Thoracic aorta (tissue), 2 donors: ENCODE measurements at places on chromosomes 11 and 22.

DNA sequence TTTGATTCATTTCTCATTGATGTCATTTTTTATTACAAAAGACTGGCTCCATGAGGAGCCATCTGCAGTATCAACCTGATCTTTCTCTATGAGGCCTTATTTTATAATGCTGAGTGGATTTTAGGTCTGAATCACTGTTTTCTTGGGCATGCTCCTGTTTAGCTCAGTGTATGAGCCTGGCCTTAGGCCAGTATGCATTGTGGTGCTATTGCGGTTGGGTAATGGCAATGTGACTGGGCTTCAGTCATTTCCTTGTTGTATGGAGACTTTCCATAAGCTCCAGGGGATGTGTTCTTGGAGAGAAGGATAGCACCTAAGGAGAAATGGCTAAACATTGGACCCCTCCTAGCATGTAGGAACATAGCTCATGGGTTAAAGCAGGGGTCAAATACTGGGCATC, 293.2 kb downstream of the NELL1 start:
- no peaks in the 10 kb centered on the region for H3K36me3 ChIP-seq
- no peak for DNase-seq
- H3K27me3 ChIP-seq, result no peaks in the 10 kb centered on the region
- H3K27ac ChIP-seq, result no peak overlapping the region
- H3K4me1 ChIP-seq, result peaks cover 24% of the 10 kb centered on the region

GRCh38 chr11:130737041-130737830, 179.0 kb downstream of the SNX19 start:
- peaks cover 5% of the 10 kb centered on the region for H3K4me1 ChIP-seq
- no peaks in the 10 kb centered on the region for H3K36me3 ChIP-seq
- no peak overlapping the region for H3K4me3 ChIP-seq
- no peak overlapping the region for H3K27ac ChIP-seq
- no peak for DNase-seq

DNA sequence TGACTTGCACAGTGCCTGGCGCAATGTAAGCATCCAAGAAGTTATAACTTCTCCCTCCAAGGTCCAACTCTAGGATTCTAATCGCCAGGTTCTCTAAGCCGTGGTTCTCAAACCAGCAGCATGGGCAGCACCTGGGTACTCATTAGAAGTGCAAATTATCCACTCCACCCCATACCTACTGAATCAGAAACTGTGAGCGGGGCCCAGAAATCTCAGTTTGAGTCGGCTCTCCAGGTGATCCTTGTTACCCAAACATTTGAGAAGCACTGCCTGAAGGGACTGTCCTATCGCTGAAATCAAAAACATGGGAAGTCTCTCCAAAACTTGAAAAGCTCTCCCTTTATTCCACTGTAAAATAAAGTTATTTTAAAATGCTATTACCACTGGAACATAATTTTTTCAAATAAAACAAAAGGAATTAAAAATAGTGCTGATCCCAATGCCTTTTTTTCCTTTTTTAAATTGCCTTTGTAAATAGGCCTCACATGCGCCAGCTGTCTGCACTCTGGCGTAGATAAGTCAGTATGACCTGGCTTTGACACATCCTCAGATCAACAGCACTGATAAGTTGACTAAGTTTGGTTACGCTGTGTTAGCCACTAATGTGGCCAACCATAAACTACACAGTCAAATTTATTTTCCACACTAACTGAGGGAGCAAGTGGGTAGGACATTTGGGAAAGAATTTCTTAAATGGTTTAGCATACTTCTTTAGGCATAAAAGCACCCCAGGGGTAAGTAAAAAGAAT, 8.4 kb upstream of the CTR9 start:
- H3K4me1 ChIP-seq, result no peaks in the 10 kb centered on the region
- H3K4me3 ChIP-seq, result no peak overlapping the region
- H3K36me3 ChIP-seq, result no peaks in the 10 kb centered on the region
- H3K27ac ChIP-seq, result no peak overlapping the region
- H3K27me3 ChIP-seq, result no peaks in the 10 kb centered on the region
- DNase-seq, result no peak

GRCh38 chr11:44382656-44383240, 72.8 kb upstream of the ALX4 start:
- no peak overlapping the region for H3K27ac ChIP-seq
- no peaks in the 10 kb centered on the region for H3K4me1 ChIP-seq
- H3K27me3 ChIP-seq, result no peaks in the 10 kb centered on the region
- DNase-seq, result no peak
- no peaks in the 10 kb centered on the region for H3K36me3 ChIP-seq

- H3K27ac ChIP-seq, result peak overlapping the region; percentile 97
- H3K36me3 ChIP-seq, result peaks cover 10% of the 10 kb centered on the region
- peak overlapping the region; percentile 79 for H3K4me3 ChIP-seq
- peaks cover 19% of the 10 kb centered on the region for H3K4me1 ChIP-seq
Measured at GRCh38 chr11:64316672-64317324, 561 bp downstream of the TRMT112 start.

- peak overlapping the region; percentile 82 for H3K4me3 ChIP-seq
- H3K36me3 ChIP-seq, result peaks cover 14% of the 10 kb centered on the region
- H3K27me3 ChIP-seq, result no peaks in the 10 kb centered on the region
- no peak overlapping the region for H3K27ac ChIP-seq
- DNase-seq, result no peak
Measured at GRCh38 chr11:93740031-93740729, 1.1 kb downstream of the TAF1D start.

DNA sequence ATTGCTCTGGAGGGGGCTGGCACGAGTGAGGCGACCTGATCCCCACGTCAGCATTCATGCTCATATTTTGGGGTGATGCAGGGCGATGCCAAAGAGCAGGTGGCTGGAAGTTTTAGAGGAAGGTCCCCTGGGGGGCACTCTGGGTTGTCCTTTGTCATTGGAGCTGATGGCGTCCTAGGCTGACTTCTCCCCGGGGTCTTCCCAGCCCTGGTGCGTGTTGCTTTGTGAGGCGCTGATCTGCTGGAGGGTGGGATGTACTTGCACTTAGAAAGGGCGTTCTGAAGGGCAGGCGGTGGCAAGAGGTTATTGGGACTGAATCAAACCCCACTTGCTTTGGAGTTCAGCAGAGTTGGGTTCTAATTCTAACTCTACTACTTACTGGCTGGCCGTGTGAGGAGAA, 313.3 kb downstream of the NTM start:
- H3K36me3 ChIP-seq, result no peaks in the 10 kb centered on the region
- no peak overlapping the region for H3K4me3 ChIP-seq
- H3K27ac ChIP-seq, result no peak overlapping the region

DNA sequence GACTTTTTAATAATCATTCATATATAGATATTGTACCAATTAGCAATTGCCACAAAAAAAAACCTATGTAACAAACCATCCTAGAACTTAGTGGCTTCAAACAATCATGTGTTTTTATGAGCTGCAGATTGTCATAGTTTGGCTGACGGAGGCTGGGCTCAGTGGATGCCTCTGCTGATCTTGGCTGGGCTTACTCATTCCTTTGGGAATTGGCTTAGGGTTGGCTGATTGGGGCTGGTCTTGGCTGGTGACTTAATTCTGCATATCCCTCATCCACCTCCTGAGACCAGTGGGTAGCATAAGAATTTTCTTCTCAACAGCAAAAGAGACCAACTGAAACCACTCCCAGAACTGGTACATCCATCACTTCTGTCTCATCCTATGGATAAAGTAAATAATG, 57.9 kb upstream of the PHF21B start:
- H3K27ac ChIP-seq, result no peak overlapping the region
- DNase-seq, result no peak
- no peak overlapping the region for H3K4me3 ChIP-seq
- no peaks in the 10 kb centered on the region for H3K27me3 ChIP-seq
- H3K36me3 ChIP-seq, result no peaks in the 10 kb centered on the region

DNA sequence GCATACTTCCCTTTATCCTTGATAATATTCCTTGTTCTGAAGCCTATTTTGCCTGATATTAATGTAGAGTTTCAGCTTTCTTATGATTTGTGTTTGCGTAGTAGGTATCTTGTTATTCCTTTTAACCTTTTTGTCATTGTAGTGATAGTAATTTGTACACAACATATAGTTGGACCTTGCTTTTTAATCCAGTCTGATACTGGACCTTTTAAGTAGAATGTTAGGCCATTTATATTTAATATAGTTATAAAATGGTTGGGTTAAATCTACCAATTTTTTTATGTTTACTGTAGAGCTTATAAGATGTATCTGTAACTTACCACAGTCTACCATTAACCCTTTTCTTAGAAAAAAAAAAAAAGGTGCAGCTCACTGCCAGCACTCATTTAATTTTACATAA, 8.6 kb upstream of the PITPNB start:
- DNase-seq, result no peak
- no peak overlapping the region for H3K27ac ChIP-seq
- no peaks in the 10 kb centered on the region for H3K36me3 ChIP-seq

DNA sequence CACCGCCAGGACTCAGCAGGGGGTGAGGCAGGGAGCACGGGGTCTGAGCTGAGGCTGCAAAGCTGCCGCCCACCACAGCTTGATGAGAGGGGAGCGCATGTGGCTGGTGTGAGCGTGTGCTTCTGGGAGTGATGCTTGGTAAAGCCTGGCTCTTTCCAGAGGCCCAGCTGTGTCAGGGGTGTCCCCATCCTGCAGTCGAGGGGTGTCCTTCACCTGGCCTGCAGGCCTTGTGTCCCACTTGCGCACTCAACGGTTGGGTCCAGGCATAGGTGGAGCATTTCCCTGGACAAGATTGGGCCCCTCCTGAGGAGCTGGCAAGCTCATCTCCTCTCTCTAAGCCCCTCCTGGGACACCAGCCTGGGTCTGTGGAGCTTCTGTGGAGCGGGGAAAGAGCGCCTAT, 273.9 kb downstream of the TBC1D22A start:
- no peak overlapping the region for H3K27ac ChIP-seq
- H3K36me3 ChIP-seq, result no peaks in the 10 kb centered on the region
- H3K4me3 ChIP-seq, result no peak overlapping the region

- H3K4me3 ChIP-seq, result no peak overlapping the region
- no peak for DNase-seq
- H3K36me3 ChIP-seq, result no peaks in the 10 kb centered on the region
Measured at GRCh38 chr22:24285245-24285644, 14.6 kb downstream of the SPECC1L start.

- H3K36me3 ChIP-seq, result no peaks in the 10 kb centered on the region
- H3K27me3 ChIP-seq, result no peaks in the 10 kb centered on the region
- H3K4me3 ChIP-seq, result peak overlapping the region; percentile 86
- DNase-seq, result no peak
- peaks cover 64% of the 10 kb centered on the region for H3K4me1 ChIP-seq
Measured at GRCh38 chr22:46081831-46082210, 68.5 kb upstream of the PPARA start.

- no peak for DNase-seq
- H3K4me3 ChIP-seq, result no peak overlapping the region
- no peaks in the 10 kb centered on the region for H3K4me1 ChIP-seq
- H3K36me3 ChIP-seq, result no peaks in the 10 kb centered on the region
- no peak overlapping the region for H3K27ac ChIP-seq
Measured at GRCh38 chr11:70525466-70525865, 127.1 kb downstream of the CTTN start.

DNA sequence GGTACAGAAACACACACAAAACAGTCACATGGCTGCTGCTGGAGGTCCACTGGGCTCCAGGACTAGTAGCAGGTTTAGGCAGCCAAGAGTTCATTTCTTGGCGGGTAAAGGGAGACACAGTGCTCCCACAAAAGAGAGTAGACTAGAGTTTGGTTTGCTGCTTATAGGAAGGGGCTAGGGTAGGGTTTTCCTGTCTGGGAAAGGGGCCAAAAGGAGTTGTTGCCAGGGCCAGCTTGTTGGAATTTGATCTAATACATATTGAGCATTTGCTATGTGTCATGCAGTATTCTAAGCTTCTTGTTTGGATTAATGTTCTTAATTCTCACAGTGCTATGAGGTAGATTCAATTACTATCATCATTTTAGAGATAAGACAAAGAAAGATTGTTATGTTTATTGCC, 195.1 kb upstream of the PLET1 start:
- no peak for DNase-seq
- H3K27me3 ChIP-seq, result no peaks in the 10 kb centered on the region
- no peak overlapping the region for H3K4me3 ChIP-seq
- no peaks in the 10 kb centered on the region for H3K36me3 ChIP-seq
- no peaks in the 10 kb centered on the region for H3K4me1 ChIP-seq

DNA sequence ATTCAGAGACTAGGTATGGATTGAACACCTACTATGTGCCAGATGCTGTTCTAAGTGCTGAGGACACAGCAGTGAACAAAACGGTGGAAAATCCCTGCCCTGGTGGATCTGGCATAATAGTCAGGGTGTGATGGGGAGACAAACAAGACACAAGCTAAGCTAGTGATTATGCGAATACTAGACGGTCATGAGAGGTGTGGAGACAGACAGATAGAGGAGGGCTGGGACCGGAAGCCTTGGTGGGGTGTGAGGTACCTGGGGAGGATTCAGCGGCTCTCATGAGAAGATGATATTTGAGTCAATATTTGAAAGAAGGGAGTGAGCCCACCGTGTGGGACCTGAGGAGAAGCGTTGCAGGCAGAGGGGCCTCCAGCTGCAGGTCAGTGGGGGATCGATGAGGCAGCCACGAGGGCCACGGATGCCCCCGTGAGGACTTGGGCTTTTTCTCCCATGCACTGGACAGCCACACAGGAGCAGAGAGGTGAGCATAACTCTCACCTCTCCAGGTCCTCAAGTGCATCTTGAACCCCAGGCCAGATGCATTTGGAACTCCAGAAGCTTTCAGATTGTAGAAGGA, 4.7 kb downstream of the CD5 start:
- no peaks in the 10 kb centered on the region for H3K4me1 ChIP-seq
- no peak overlapping the region for H3K27ac ChIP-seq

DNA sequence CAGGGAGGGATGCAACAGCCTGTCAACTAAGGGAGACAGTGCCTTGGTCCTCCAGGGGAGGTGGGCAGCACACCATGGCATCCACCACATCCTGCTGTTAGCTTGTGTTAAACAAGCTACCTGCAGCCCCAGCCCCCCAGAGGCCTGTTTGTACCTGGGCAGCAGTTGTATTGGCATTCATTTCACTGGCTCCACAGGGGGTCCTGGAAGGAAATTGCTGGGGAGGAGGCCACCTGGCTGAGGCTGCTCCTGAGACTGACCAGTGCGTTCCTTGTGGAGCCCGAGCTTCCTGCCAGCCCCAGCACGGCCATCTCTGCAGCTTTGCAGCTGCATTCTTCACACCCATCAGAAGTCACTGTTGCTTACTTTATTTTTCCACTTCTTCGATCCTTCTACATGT, 479.9 kb downstream of the INSC start:
- no peaks in the 10 kb centered on the region for H3K36me3 ChIP-seq
- no peaks in the 10 kb centered on the region for H3K4me1 ChIP-seq
- no peak for DNase-seq
- no peak overlapping the region for H3K4me3 ChIP-seq
- H3K27ac ChIP-seq, result no peak overlapping the region

DNA sequence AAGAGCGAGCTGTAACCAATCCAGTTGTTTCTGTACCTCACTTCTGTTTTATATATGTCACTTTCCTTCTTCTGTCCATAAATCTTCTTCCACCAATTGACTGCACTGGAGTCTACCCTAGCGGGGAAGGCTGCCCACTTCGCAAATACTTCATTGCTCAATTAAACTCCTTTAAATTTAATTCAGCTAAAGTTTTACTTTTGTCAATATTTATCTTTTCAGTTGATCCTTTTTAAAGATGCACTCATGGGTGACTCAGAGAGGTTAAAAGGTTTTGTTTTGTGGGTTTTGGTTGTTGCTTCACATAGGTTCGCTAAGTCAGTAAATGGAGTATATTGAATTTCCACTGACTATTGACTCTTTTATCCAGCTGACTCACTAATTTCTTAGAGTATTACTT, 597.2 kb downstream of the DLG2 start:
- H3K4me1 ChIP-seq, result no peaks in the 10 kb centered on the region
- H3K36me3 ChIP-seq, result no peaks in the 10 kb centered on the region
- H3K27me3 ChIP-seq, result no peaks in the 10 kb centered on the region
- H3K27ac ChIP-seq, result no peak overlapping the region

GRCh38 chr11:119747868-119748660, 19.1 kb upstream of the NECTIN1 start:
- DNase-seq, result no peak
- H3K4me3 ChIP-seq, result no peak overlapping the region
- no peak overlapping the region for H3K27ac ChIP-seq
- H3K4me1 ChIP-seq, result peaks cover 3% of the 10 kb centered on the region
- no peaks in the 10 kb centered on the region for H3K27me3 ChIP-seq
- H3K36me3 ChIP-seq, result no peaks in the 10 kb centered on the region
